ENCODE measurements at places on chromosomes 7 and 10. TPM values are rescaled to one million over a fixed set of nuclear protein-coding genes. Genes with fewer than 3 reads are reported as not detected.

Gene SLC16A12
- total RNA-seq: 4.8 TPM

Gene KIAA1549
- 1.8 TPM for total RNA-seq

Gene CNPY1
- not detected for total RNA-seq

Gene CRTAC1
- 4.7 TPM for total RNA-seq

Gene LRRD1
- 0.33 TPM for total RNA-seq

Gene SNCG
- total RNA-seq: 53.7 TPM

Gene LIPN
- total RNA-seq: not detected

Gene ASAH2
- 0.32 TPM for total RNA-seq

Gene BMPER
- 2.0 TPM for total RNA-seq

Gene TLX1
- not detected for total RNA-seq

Gene ARMC3
- total RNA-seq: 0.88 TPM

Gene MBL2
- total RNA-seq: not detected

Gene TACC2
- total RNA-seq: 30.5 TPM

Gene FHIP2A
- total RNA-seq: 32.3 TPM

Gene HOXA4
- total RNA-seq: 2.8 TPM

Gene PNLIPRP1
- not detected for total RNA-seq

Gene IMMP2L
- total RNA-seq: 19.8 TPM

Gene CXCL12
- 103 TPM for total RNA-seq

Gene AKR1C2
- 259 TPM for total RNA-seq

Gene EXOC6
- 26.1 TPM for total RNA-seq

Gene EZH2
- 2.1 TPM for total RNA-seq

Gene SYCE1
- 3.9 TPM for total RNA-seq

Gene CLDN3
- 137 TPM for total RNA-seq
